ENCODE measurements at places on chromosomes 16 and 17. TPM values are rescaled to one million over a fixed set of nuclear protein-coding genes. Genes with fewer than 3 reads are reported as not detected.

PPY gene
- polyA plus RNA-seq, result not detected

IRX5 gene
- 7.9 TPM for polyA plus RNA-seq

SMIM5 gene
- 2.2 TPM for polyA plus RNA-seq

PRSS21 gene
- not detected for polyA plus RNA-seq

PABPN1L gene
- polyA plus RNA-seq, result 0.41 TPM

Measured in brain (organoid and tissue), 16 donors.